ENCODE measurements at places on chromosomes 2 and 18.

- peak; percentile 44 for DNase-seq
These were observed 683 bp upstream of the DNAJC27 start for GRCh38 chr2:24972315-24972961.

DNA sequence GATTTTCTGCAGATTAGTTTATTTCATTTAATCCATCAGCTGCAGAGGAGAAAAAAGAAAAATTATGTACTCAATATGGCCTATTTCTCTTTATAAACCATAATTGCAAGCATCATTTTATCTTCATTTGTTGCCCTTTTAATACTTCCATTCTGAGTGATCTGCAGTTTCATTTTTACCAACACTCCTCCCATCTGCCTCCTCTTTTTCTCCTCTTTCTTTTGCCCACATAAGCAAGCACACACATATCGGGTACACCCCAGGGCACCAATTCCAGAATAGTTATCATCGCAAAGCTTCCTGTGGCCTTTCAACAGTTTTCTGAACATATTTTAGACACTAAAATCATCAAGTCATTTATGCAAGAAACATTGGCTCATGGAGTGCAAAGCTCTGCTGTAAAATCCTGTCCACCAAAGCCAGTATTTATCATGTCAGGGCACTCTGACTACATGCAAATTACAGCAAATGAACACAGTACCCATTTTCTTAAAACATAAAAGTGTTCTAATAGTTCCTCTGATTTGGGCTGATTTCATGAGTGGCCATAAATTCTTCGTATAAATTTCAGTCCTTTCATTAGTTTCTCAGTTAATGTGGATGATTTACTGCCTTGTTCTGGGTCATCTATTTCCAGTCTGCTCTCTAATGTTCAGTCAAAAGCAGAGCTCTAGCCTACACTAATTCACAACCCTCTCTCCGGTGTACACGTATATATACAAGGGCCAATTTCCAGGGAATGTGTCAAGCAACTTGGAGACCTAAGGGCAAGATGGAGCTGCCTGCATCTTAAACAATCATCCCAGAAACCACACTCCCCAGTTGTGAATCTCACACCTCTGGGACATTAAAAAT lies 281.3 kb downstream of the STK39 start:
- no peak for DNase-seq

GRCh38 chr2:32355976-32356680 lies 695 bp upstream of the BIRC6 start:
- no peak for DNase-seq

- DNase-seq: peak; percentile 44
These were observed 5.8 kb upstream of the MEIS1 start for GRCh38 chr2:66428986-66429612.

DNA sequence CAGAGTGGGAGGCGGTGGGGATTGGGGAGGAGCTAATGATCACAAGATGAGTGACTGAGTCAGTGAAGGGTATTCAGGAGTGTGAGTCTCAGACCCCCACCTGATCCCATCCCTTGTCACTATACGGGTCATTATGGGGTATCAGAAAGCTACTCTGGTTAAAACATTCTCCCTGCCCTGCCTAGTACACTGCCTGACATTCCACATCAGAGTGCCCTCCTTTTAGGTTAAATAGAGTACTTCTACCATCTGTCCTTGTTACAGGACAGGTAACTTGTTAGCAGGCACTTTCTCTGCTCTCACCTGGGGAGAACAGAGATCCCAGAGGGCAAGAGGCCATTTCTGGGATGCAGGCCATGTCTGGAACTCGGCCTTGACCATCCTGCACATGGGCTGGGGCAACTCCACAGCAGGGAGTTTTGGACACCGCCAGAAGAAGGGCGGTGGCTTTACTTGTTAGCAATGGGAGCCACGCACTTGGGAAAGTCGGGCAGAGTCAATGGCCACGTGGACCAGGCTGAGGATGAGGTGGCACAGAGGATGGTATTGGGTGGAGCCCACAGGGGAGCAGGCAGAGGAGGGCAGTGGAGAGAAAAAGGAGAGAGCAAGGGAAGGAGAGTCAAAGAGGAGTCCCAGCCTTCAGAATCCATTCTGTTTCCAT lies 98.5 kb downstream of the CELF4 start:
- DNase-seq: no peak

DNA sequence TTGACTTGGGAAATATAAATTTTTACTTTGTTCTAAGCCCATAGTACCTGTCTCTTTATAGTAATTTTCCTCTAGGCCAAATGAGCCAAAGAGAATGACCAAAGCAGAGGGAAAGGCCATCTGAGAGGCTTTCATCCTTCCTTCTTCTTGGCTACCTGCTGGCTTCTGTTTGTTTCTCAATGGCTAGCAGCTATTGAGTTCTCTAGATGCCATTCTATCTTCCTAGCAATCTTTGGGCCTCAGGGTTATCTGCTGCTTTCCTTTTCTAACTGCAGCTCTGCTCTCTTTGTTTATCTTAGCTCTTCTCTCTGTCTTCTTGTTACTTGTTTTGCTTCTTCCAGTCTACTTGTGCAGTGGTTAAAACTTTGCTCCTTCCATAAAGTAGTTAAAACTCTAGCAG lies 601.1 kb upstream of the NRXN1 start:
- no peak for DNase-seq

DNA sequence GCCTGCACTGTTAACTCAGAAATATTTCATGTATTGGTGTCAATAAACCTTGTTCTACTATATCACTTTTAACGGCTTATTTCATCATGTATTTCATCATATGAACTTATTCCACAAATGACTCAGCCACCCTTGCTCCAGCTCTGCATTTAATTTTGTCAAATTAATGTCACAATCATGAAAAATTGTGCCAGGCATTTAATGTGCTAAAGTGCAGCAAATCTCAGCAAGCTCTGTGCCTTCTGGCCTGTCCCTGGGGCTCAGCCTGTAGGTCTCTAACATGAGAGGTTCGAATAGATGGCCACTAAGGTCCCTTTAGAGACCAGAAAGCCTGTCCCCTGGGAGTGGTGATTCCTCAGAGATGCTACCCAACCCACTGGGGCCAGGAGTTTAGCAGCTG lies 28.6 kb downstream of the BOD1L2 start:
- no peak for DNase-seq

DNA sequence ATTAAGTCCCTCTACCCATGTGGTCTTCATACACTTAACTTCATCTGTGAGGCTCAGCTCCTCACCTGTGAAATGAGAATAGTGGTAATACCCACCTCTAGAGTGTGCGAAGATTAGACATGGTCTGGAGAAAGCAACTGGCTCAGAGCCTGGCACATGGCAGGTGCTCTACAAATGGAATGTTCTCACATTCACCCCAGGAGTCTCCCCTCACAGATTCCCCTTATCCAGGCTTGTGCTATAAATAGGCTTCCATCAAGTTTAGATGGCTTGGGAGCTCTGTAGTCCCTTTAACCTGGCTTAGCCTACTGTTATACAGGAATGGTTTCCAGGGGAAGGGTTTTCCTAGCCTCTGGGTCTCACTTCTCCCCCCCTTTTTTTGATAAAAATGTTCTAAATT lies 455.9 kb downstream of the RNF144A start:
- DNase-seq: no peak

DNA sequence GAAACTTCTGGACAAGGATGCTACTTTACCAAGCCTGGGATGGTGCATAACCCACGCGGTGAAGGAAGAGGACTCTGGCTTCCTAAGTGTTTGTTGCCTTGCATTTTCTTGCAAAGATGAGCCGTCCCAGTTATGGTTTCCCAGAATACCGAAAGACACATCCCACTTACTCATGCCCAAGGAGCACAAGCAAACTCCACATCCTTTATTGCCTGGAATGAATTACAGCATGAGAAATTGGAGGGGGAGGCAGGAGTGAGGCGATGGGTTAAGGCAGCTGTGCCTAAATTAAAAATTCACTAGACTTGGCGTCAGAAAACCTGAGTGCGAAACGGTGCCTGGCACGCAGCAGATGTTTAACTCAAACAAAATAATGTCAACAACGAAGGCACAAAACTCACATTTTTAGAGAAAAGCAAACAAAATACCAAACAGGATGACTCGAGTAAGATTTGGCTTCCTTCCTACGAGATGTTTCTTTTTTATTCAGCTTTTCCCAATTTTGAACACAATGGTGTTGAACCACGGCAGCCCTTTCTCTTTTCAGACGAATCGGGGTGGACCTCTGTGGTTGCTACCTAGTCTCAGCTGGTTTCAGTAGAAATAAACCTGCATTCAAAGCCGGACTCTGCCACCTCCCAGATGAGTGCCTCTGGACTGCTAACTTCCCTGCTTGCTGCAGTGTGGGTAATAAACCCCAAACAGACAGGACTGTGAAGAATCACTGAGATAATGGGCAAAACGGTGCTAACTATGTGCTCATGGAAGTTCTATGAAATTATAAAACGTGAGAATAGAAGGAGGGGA lies 100.3 kb upstream of the NCK2 start:
- DNase-seq: no peak

DNA sequence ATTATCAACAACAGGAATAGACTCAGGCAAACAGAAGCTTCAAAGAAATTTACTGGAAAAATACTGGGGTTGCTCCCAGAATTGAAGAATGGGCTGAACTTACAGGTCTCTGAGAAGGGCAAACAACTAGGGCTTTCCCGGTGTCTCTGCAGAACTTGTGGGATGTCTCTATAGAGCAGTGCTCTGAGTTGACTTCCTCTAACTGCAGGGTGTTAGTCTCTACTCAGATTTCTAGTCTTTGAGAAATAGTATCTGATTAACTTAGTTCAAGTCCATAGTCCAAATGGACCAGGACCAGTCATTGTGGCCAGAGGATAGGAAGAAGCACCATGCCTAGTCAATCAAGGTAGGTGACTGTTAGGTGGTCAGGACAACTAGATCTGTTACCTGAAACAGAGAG lies 45.8 kb downstream of the LIMS1 start:
- no peak for DNase-seq

DNA sequence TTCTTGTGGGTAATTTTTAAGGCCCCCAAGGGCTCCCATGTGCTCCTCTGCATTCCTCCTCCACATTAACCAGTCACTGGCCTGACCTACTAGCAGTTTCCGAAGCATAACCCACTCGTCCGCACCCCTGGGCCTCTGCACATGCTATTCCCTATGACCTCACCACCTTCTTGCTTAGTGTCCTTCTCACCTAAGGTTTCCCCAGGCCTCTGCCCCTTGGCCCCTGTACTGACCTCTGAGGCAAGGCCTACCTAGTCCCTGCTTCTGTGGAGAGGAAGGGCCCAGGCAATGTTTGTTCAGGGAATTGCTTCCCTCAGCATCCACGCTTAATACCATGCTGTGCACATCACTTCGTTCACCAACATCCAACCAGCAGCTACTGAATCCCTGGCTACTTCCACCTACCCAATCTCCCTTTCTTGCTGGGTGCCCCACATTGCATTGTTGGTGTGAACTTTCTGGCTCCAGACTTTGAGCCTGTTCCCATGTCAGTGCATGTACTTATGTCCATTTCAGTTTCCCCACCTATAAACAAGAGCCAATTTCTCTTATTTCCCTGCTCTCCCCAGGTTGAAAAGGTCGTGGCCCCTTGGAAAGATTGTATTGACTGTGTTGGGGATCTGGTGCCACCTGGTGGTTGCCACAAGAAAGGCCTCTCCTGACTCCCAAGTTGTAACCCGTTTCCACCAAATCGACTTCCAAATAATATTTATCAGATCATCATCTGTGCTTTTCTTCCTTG lies 19.2 kb upstream of the TMEM177 start:
- no peak for DNase-seq

DNA sequence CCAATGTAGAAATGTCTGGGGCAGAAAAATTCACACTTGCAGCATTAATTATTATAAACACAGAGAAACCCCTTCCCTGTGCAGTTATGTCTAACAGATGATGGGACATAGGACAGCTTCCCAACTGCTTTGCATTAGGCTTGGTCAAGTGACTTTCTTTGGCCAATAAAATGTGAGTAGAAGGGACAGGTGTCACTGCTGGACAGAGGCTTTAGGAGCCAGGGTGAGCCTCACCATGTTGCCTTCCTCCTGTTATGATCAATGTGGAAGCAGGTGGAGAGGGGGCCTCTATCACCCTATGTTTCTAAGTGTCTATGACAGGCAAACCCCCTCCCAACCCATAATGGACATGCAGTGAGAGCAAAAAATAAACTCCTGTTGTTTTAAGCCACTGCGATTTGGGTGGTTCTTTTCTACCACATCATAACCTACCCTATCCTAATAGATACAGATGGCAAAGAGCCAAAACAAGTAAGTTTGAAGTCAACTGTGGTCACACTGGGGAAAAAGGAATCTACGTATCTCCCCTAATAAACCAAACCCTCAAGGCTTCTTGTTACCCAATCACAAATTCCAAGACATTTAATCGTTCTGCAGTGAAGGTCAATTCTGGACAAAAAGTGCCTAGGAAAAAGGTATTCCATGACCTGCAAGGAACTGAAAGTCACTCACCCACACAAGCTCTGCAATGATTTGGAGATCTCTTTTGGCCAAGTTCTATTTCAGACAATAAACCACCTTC lies 28.6 kb upstream of the POU3F3 start:
- DNase-seq: no peak

DNA sequence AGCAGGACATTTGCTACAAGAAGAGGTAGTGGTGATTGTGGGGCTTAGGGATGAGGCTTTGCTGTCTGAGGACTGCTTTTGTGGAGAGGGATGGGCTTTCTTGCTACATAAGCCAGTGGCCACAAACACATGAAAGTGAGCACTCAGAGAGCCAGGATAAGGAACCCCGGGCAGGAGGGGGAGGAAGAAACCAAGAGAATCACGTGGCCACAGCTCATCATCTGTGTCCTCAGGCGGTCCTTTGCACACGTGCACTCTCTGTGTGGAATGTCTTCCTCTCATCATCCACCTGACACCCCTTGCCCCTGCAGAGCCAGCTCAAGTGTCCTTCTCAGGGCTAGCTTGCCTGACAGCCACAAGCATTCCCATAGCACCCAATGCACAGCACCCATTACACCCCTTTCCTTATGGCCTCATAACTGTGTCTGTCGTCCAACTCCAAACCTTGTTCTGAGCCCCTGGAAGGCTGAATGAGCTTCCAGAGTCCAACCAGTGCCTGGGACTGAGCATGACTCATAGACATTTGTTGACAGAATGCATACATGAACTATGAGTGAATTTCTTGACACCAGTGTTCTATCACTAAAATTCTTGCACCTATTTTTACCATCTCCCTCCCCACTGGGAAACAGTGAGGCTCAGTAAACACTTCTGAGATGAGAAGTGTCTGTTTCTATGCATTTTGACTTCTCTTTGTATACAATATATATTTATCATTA lies 398.3 kb downstream of the ALK start:
- DNase-seq: no peak

- DNase-seq: no peak
These were observed 112.5 kb downstream of the SETBP1 start for GRCh38 chr18:44793194-44793593.

Data from adrenal gland (tissue), 19 donors.